Transverse colon (tissue), 4 donors: ENCODE measurements at places on chromosomes 4 and X.

DNA sequence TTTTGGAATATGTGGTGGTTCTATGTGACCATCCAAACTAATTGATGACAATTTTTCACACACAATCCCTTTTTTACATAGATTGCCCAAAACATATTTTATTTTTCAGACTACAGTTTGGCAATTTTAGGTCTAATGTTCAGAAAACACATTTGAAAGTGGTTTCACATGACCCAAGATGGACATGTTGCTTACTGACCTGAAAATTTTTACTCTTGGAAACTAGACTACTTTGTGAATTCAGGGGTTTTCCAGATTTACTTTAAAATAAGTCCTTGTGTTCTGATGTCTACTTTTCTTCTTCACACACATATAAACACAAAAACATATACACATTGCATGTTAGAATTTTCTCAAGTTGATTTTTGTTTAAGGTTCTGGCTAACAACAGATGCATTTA lies 79.5 kb downstream of the HMGB2 start:
- no peak for DNase-seq

DNA sequence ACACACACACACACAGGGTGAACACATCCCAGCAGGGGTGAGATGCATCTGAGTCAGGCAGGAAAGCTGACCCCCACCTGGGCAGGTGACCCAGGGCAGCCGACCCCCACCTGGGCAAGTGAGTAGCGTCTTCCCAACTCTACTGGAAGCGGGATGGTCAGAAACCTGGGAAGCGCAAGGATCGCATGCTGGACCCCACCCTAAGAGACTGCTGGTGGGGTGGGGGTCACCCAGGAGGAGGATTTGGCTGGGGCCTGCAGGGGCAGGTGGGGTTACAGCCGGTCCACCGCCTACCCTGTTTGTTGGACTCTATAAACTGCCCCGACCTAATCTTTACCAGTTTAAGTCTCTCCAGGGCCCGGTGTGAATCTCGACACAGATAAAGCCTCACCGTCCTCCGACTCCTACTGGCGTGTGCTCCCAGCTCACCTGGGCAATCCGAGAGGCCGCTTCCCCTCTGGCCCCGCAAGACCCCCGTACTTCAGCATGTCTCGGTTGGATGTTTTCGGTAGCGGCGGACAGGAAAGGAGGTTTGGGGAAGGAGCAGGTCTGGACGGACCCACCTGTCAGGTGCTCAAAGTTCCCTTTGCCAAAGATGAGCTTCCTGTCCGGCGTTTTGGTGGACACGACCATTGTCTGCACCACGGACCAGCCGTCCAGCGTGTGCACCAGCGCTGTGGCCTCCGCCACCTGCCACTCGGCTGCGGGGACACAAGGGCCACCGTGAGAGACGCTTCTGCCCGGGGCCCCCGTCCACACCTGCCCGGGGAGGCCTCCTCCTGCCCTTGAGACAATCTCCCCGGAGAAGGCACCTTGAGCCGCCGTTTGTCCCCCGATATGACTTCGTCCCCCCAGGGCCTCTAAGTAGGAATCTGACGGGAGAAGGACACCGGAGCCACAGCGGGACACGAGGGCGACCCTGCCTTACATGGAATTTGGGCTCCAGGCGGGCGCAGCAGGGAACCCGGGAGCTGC lies 2.0 kb downstream of the GTPBP6 start:
- peak; percentile 19 for DNase-seq

- DNase-seq = no peak
Observed at GRCh38 chr4:15232366-15233263, 195.2 kb upstream of the C1QTNF7 start.

DNA sequence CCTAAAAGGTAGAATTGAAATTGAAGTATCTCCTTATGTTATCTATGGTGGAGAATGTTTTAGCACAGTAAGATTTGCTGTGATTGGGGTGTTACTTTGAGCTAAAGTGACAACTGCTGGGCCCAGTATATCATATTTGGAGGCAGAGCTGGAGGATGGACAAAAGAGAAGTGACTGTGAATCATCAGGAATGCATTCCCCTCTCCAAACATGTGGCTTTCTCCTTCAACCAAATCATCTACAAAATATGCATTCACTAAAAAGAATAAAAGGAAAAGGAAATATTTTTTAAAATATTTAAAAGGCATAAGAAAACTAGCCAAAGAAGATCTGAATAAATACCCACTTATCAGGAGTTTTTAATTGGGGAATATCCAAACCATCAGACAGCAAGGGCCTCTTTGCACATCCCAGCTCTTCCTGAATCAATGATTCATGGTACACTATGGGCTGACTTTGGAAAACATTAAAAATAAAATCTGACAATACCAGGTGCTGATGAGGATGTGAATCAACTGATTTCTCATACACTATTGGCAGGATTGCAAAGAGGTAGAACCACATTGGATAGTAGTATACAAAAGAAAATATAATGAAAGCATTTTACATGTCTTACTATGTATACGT lies 671.7 kb upstream of the NR3C2 start:
- DNase-seq = no peak

GRCh38 chr4:128475597-128475996 lies 188.0 kb upstream of the PGRMC2 start:
- no peak for DNase-seq

GRCh38 chr4:34619531-34620162 lies 1624.7 kb downstream of the ARAP2 start:
- DNase-seq = no peak

DNA sequence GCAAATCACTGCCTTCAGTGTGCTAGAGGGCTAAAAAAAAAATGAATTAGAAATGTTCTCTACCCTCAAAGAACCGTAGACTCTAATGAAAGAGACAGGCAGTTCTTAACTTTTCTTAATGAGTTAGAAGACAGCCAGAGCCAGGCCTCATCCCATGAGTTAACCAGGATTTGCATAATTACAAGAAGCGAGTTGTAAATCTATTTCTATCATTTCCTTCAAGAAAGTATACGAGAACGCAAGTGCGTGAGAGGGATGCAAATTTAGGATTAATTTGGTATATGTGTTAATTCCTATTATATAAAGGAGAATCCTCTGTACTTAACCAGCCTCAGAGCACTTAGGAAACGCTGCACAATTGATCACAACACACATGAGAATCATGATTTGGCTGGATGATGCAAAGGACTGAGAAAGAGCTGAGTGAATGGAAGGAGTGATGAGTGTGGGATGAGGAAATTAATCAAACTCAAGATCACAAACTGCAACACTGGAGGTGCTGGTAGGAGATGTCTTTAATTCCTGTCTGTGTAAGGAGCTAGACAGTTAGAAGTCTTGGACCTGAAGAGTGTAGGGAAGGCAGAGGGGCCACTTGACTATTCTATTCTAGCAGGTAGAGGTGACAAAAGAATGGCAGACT lies 157.2 kb downstream of the ATP10D start:
- DNase-seq = no peak

DNA sequence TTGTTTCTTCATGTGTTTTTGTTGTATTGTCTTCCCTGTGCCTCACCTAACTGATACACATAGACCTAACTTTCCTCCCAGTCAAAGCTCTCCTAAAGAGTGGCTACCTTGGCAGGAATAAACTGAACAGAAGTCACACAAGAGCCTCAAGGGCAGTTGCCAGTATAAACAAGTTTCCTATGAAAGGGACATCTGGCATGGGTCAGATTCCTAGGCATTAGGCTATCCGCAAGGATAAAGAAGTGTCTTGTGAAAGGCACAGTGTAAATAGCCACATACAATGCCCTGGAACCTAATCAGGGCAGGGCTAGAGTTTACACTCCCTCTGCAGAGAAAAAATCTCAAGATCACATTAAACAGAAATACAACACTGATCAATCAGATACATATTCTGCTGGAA lies 220.8 kb downstream of the SPANXN3 start:
- DNase-seq = no peak

DNA sequence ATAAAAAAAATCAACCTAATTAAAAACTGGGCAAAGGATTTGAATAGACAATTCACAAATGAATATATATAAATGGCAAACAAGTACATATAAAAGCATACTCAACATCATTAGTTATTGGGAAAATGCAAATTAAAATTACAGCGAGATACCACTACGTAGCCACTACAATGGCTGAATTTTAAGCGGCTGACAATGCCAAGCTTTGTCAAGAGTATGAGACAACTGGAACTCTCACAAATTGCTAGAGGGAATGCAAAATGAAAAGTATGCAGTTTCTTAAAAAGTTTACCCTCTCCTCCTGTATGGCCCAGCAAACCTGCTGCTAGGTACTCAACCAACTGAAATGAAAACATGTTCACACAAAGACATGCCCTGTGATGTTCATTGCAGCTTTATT lies 34.8 kb downstream of the ZFP42 start:
- DNase-seq = no peak

DNA sequence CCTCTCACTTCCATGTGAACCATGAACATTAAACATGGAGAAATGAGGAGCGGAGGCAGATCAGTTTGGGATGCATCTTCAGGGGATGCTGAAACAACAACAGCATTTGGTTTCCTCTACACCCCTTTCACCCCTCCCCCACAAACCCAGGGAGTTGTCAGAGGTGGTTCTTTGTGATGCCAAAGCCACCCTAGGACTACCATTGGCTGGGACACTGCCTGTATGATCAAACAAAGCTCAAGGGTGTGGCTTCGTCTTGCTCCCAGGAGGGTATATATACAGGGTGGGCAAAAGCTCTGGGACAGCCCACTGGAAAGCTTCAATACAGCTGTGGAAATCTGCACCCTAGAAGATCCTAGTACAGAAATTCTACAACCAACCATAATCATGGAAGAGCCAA lies at the start of gene SPANXN4:
SPANXN4 (plus strand) TSS at position 301 of the 400 bp plus-strand sequence; CDS start at position 388, 87 bp downstream.
- DNase-seq = no peak

GRCh38 chr4:80335554-80336358 lies at the start of gene CFAP299:
CFAP299 (plus strand) TSS chr4:80335730.
- DNase-seq = peak; percentile 87

GRCh38 chrX:132634521-132634920 lies 145.7 kb upstream of the MBNL3 start:
- no peak for DNase-seq

- DNase-seq = peak; percentile 66
Observed at GRCh38 chr4:7206911-7207567, 14.7 kb downstream of the SORCS2 start.

GRCh38 chrX:107324493-107325310 lies 118.3 kb downstream of the DNAAF6 start:
- DNase-seq = no peak

- no peak for DNase-seq
Observed at GRCh38 chr4:139900964-139901376, 235.4 kb downstream of the MGST2 start.

- DNase-seq = no peak
Observed at GRCh38 chr4:174358829-174359228, 75.1 kb downstream of the CEP44 start.

- no peak for DNase-seq
Observed at GRCh38 chrX:332916-333610, 14.5 kb upstream of the GTPBP6 start.

GRCh38 chrX:22922961-22923360 lies 76.8 kb upstream of the DDX53 start:
- no peak for DNase-seq

DNA sequence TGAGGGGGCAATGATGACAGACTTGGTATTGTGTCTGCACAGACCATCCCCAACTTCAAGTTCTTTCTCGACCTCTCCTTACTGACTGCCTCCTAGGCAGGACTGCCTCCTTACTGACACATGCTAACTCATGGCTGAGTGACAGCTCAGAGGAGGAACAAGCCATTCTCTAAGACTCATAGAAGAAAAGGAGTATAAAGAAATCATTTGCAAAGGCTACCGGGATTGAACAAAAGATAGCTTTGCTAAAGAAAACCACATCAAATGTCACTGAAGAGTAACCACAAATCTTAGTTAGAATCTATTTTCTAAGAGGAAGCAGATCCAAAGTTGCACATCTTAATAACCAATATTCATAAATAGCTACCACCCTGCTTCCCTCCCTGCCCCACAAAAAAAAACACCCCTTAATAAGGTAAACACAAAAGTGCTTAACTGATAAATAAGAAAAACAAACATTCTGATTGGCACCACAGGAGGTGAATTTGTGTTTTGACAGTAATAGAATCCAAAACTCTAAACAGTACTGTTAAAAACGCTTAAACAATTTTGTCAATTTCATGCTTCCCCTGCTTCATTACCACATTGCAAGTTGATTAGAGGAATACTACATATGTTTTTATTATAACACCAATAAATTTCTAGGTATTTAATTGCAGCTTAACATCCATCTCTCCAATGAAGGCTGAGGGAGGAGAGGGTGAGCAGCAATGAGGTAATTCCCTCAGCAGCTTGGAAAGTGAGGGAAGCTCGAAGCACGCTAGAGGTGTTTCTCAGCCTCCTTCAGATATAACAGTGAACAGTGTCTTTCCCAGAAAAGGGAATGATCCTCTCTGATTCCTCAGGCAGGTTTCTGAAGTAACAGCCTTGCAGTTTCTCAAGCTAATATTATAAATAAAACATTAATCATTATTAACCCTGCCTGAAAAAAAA lies 160.0 kb downstream of the HNRNPD start:
- no peak for DNase-seq

- no peak for DNase-seq
Observed at GRCh38 chr4:16027114-16027513, 56.7 kb downstream of the PROM1 start.

DNA sequence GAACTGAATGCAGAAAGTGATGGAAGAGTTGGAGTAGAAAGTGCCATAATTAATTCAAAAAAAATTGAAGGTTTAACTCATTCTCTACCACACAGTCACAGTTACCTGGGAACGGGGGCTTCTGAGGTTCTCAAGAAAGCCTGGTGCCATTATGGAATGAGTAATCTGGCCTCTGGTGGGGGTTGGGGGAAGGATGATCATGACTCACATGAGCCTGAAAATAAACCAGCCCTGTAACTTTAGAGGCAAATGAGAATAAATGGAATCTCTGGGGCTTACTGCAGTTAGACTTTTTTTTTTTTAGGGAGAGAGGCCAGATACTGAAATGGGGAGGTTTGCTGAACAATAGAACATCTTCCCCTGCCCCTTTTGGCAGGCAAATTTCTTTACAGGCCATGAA lies 55.3 kb downstream of the SOD3 start:
- peak; percentile 10 for DNase-seq

GRCh38 chr4:165402375-165402774 lies 23.6 kb downstream of the CPE start:
- DNase-seq = no peak

DNA sequence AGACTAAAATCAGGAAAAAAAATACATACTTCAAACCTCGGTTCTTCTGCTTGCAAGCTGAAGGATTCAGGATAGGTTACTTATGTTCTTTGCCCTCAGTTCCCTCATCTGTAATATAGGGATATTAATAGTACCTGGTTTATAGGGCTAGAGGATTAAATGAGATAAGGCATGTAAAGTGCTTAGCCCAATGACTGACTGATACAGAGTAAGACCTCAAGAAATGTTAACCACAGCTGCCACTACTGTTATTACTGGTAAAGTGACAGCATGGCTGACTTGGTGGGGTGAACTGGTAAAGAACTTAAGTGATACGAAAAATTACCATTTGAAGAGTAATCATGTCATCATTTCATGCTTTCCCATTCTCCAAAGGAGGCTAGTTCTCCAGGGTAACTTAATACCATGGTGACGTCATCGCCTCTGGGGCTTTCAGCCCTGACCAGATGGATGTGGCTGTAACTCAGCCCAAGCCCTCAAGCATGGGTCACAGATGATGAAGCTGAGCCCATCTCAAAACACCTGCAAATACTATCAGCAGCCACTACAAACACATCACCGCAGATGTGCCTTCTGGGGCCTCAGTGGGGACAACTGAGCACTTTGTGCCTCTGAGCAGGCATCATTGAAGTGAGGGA lies 44.5 kb upstream of the SCML1 start:
- DNase-seq = no peak
